ENCODE measurements at places on chromosomes 11 and 22.

GRCh38 chr11:15035283-15035682, 38.1 kb upstream of the CALCB start:
- no peak for DNase-seq

GRCh38 chr22:36197514-36198146, 4.0 kb downstream of the APOL4 start:
- DNase-seq, result no peak

DNA sequence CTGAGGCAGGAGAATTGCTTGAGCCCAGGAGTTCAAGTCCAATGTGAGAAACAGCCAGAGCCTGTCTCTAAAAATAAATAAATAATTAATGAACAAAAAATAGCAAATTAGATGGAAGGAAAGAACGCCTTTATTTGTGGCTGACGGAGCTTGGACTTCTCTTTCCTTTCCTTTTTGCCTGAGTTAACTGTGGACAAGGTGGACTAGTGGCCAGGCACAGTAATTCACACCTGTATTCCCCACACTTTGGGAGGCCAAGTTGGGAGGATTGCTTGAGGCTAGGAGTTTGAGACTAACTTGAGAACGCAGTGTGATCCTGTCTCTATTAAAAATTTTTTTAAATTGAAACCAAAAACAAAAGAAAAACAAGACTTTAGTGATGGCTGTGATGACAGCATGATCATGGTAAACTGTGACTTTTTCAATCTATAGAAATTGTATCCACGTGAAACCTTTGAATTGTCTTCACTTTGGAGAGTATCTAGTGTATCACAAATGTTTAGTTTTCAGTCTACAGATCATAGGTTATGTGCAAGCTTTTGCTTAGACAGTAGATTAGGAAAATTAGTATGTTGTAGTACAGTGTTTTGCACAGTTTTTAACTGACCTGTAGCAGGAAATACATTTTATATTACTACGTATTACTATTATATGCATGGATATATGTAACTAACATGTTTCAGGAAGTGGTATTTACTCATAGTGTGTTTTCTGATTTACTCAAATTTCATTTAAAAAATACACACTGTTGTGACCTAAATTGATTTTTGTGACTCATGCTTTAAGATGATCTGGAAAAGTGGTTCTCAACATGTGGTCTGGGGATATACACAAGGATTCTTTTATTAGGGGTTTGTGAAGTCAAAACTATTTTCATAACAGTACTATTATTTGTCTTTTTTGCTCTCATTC, 42.1 kb downstream of the KDM2A start:
- no peak for DNase-seq

GRCh38 chr11:94928117-94928990, 45.0 kb downstream of the CWC15 start:
- DNase-seq, result no peak

GRCh38 chr22:44569561-44569991, 71.5 kb upstream of the RTL6 start:
- no peak for DNase-seq
